GM13977 (cell line): ENCODE measurements at places on chromosomes 3 and 15.

GRCh38 chr3:134445636-134446035 lies 40.1 kb downstream of the ANAPC13 start:
- DNase-seq, result no peak

DNA sequence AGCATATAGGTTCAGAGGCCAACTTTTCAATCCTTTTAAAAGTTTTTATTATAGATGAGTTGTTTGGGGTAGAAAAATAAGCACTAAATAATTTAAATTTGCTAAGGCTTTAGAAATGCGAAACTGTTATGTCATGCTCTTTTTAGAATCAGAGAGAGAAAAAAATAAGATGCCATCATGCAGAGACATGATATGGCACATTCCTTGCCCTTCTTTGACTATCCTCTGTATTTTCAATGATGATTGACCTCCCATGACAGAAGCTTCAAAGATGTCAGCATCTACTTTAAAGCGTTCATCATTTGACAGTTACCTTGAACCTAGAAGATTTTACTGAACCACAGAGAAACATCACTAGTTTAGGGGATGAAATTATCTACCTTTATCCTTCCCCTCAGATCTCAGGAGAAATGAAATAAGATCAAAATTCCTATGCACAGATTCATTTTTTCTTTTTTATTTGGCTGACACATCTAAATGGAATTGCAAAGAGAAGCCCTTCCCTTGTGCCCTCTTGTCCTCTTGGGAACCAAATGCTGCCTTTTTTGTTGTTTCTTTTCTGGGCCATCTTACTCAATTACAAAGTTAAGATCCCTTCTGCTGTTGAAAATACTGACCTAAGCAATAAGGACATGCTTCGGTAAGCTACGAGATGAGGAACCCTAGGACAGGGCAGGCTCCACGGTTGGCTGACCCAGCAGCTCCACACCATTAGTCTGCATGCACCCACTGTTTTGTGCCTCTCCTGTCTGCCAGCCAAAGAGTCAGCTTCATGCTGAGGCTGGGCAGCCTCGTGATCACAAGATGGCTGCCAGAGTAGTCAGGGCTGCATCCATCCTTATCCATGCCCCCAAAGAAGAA lies 289.7 kb upstream of the TPM1 start:
- DNase-seq, result no peak

- no peak for DNase-seq
These were observed 90.2 kb downstream of the CRTC3 start for GRCh38 chr15:90619939-90620338.

- DNase-seq, result no peak
These were observed 739.9 kb upstream of the NR2F2 start for GRCh38 chr15:95590533-95591044.

- no peak for DNase-seq
These were observed 7.9 kb upstream of the CILP start for GRCh38 chr15:65219137-65219536.
